ENCODE measurements at places on chromosomes 7 and 10.

- DNase-seq, result no peak
Observed at GRCh38 chr10:74507951-74508350, 318.4 kb upstream of the KAT6B start.

- no peak for DNase-seq
Observed at GRCh38 chr10:116990276-116990800, 14.6 kb downstream of the SHTN1 start.

GRCh38 chr7:108406222-108406890 lies 49.9 kb downstream of the NRCAM start:
- DNase-seq, result no peak

DNA sequence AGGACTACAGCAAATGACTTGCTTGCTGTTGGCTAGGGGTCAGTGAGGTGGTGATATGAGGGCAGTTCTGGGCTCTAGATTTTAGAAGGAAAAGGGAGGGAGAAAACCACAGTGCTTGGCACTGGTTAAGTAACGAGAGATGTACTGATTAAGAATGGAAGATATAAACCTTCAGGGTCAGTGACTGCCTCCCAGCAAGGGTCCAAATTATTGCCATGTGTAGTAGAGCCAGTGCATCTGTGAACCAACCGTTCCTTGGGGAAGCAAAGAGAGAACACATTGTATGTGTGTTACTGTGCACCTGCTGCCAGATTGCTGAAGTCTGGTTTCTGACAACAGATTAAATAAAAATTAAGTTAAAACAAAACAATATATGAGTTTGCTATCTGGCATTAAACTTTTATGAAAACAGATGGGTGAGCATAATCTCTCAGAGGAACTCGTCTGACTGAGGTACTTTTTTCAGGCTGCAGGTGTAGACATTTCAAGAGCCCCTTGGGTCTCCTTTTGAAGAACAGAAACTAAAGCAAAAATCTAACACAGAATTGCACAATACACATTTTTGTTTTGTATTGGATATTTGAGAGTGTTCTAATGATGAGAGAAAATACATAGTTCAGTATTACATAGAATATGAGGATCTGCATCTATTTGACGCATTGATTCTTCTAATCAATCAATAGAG lies 1120.6 kb downstream of the SORCS3 start:
- DNase-seq, result no peak

GRCh38 chr7:157276091-157276561 lies 60.7 kb upstream of the DNAJB6 start:
- DNase-seq, result no peak

GRCh38 chr10:102396317-102396650 lies 779 bp downstream of the NFKB2 start:
- no peak for DNase-seq

- DNase-seq, result no peak
Observed at GRCh38 chr10:31000867-31001266, 30.8 kb downstream of the ZNF438 start.

- DNase-seq, result no peak
Observed at GRCh38 chr7:16951483-16952080, 69.8 kb upstream of the AGR3 start.

DNA sequence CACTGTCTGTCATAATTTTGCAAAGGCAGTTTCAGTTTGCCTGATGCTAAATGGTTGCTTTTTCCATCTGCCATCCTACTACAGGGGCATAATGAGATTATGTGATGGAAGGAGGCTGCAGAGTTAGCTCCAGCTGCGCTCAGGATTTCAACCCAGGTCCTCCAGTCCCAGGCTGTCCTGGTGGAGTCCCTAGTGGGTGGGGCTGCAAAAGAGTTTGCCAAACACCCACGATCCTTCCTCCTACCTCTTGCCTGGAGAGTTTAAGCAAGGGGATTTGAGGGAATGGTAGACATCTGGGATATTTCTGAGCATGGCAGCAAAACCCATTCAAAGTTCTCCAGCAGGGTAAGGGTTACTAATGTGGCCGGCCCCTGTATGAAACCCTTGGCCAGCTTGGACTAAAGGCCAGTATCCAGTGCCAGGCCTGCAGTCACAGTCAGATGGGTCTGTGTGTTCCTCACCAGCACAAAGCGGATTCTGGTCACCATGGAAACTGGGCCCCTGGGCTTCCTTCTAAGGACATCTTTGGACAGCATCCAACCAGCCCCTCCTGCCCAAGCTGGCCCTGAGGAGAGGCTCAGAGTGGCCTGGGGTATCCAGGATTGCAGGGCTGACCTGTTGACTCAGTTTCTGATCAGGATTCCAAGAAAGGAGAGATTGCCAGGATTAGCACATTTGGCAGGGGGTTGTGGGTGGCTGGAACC lies 42.7 kb upstream of the CHST3 start:
- DNase-seq, result no peak

DNA sequence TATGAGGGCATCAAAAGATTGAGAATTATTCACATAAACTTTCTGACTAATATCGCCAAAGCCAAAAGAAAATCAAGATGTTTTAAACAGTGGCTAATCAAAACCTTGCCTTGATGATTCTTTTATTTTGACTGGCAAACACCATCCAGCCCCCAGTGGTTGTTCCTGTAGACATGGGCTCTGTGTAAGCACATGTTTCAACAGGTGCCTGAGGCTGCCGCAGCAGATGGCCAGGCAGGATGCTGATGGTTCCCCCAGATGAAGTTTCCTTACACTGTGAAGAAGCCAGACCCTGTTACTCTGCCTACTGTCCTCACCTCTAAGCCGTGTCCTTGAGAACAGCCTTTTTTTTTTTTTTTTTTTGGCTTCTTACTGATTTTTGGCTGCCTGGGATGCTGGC lies 146.5 kb downstream of the RAB11FIP2 start:
- DNase-seq, result no peak

DNA sequence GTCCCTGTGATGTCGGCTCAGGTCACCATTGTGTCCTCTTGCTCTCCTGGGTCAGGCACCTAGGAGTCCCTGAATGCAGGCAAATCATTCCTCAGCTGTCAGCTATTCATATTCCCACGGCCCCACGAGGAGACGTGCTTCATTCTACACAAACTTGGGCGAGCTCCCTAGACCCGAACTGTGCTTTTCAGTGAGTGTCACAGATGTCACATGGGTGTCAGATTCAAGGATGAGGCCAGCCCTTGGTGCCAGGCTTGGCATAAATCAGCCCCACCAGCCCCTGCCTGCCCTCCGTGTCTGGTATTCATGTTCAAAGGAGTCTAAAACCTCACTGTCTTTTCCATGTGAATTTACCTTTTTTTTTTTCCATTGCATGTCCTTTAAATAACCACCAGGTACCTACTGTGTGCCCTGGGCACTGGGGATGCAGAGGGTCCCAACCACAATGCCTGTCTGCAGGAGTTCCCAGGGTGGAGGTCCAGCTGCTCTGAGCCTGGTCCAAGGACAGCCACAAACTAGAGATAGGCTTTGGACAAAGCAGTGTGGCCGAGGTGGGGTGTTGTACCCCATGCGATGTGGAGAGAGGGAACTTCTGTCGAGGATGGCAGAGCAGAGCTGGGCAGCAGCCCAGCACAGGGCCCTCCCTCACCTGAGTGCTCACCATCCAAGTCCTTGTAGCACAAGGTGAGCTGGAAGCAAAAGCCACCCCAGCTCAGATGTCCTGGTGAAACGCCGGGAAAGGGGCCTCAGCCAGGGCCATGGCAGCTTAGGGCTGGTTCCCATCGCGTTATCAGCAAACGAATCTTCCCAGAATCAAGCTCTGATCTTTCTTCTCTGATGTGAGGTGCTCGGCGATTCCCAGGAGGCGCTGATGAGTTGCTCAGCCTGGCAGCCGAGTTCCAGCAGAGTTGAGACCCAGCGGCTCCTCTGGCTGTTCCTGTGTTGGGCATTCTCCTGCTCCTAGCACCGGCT lies 611.9 kb downstream of the PTPRN2 start:
- DNase-seq, result no peak

DNA sequence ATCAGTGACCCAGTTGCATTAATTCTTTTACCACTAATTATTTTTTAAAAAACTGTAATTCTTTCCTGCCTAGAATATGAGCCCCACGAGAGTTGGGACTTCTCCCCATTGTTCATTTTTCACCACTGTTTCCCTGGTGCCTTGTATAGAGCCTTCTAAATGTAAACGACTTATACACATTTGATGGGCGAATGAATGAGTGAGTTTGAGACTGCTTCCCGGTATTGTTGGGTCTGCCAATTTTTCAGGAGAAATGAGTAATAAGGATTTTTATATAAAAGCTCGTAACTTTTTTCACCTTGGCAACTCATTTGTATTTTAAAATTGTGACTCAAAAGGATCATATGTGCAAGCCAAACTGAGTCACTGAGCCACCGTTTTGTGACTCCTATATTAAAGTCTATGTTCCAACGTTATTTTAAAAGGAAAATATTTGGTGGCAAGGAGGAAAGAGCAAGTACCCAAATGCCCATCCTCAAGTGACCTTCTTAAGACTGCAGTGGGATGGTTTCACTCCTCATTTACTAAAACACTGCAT lies 621.3 kb downstream of the KCNMA1 start:
- DNase-seq, result no peak

DNA sequence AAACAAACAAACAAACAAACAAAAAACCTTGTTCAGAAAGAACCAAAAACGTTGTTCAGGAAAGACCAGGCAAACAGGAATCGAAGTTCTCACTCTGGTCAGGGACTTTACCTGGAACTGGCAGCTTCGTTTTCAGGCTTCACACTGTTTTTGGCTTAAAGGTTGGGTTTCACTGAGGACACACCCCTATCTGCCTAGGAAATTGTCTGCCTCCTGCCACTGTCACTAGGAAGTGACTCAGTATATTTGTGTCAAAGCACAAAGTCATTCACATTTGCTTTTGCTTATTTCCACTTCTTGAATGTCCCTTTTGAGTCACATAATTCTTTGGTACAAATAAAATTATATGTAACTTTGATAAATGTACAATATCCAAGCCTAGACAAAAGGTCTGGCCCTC lies 37.9 kb downstream of the PNLIPRP3 start:
- no peak for DNase-seq

- DNase-seq, result no peak
Observed at GRCh38 chr7:30436046-30436445, 42.5 kb downstream of the NOD1 start.

DNA sequence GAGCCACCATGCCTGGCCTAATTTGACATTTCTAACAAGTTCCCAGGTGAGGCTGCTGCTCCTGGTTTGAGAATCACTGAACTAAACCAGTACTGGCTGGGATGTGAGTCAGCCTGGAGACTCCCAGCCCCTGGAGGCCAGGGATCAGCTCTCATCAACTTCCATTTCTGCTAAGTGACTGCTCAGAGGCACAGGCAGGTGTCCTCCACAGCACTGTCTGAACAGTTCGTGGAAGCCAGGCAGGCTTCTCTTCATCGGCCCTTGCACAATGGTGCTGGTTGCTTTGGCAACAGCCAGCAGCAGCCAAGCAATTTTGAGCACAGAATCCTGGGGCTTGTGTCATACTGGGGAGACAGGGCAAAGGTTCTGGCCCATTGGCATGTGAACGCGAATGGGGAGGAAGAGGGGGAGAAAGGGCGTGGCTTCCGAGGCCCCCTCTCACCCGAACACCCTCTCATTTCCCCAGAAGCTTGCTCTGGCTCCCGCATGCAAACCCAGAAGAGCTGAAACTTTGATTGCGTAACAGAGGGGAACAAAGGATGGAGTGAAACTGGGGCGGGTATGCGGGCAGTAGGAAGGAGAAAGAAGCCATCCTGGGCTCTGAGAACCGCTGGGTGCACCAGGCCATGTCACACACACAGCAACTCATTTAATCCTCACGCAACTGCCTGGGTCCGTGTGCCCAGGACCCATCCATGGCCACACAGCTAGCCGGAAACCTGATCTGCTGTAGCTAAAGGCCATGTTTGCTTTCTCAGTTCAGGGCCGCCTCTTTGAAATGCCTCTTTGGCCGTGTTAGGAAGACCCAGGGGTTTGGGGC lies 9.0 kb upstream of the POR start:
- no peak for DNase-seq
